ENCODE measurements at places on chromosomes 3 and 15.
A peak's percentile ranks its signal among the peaks of the same experiment; 100 is the strongest.

- DNase-seq = no peak
These were observed 10.3 kb upstream of the IL12A start for GRCh38 chr3:159978353-159978752.

GRCh38 chr15:33851079-33851478 is 117.2 kb upstream of the CHRM5 start:
- DNase-seq = no peak

GRCh38 chr15:92578096-92578835 is 77.3 kb downstream of the FAM174B start:
- DNase-seq = no peak

DNA sequence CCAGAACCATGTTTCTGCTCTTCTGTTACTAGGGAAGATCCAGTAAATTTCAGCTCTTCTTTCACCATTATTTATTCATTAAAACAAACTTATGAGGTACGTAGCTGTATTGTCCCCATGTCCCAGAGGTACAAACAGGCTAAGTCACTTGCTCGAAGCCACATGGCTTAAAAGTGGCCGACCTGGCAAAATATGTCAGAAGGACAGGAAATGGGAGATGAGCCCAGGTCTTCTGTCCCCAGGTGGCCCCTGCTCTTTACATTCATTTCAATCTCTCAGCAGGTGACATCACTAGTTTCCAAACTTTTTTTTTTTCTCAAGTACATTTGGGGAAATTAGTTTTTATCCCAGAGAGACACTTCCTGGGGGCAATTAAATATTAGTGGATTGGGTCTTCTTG is 34.1 kb upstream of the LPP start:
- DNase-seq = no peak

DNA sequence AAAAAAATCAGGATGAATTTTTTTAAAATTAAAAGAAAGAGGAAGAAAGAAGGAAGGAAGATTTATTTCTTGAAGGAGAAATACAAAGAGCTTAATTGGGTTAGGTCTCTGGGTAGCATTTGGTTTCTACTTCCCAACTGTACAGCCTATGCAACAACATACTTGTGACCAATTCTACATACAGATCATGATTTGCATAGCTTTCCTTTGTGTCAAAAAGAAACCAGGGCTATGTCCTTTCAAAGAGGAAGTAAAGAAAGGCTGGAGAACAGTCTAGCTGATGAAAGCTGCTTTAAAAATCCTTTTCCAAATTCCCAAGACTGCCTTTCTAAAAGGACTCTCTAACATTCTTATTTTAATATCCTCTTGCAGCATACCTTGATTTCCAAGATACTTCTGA is 6.1 kb upstream of the HGD start:
- no peak for DNase-seq

- no peak for DNase-seq
These were observed 180.0 kb upstream of the SMAD3 start for GRCh38 chr15:66885281-66885915.

GRCh38 chr3:17057321-17057720 is 172.6 kb downstream of the PLCL2 start:
- no peak for DNase-seq

GRCh38 chr3:42725454-42725853 is 22.9 kb upstream of the HHATL start:
- DNase-seq = no peak

GRCh38 chr3:130414457-130414856 is 69.0 kb downstream of the COL6A5 start:
- DNase-seq = no peak

GRCh38 chr3:186589856-186590579 is 19.5 kb downstream of the DNAJB11 start:
- no peak for DNase-seq

GRCh38 chr3:48268936-48269561 is 28.1 kb downstream of the ZNF589 start:
- DNase-seq = peak; percentile 6

DNA sequence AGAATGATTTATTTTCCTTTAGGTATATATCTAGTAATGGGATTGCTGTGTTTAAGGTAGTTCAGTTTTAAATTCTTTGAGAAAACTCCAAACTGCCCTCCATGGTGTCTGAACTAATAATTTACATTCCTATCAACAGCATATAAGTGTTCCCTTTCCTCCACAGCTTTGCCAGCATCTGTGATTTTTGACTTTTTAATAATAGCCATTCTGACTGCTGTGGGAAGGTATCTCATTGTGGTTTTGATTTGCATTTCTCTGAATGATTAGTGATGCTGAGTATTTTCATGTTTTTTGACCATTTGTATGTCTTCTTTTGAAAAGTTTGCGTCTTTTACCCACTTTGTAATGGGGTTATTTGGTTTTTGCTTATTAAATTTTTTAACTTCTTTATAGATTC is 571.6 kb upstream of the CCDC54 start:
- no peak for DNase-seq
